ENCODE measurements at places on chromosomes 11 and 22. TPM values are rescaled to one million over a fixed set of nuclear protein-coding genes. Genes with fewer than 3 reads are reported as not detected.

The PKP3 gene
- not detected for total RNA-seq

The MS4A2 gene
- not detected for total RNA-seq

The RBX1 gene
- 28.9 TPM for total RNA-seq

The IL17REL gene
- not detected for total RNA-seq

The SLC22A25 gene
- total RNA-seq, result not detected

The OR52I2 gene
- total RNA-seq, result not detected

The FAM111B gene
- 0.11 TPM for total RNA-seq

The CCDC179 gene
- not detected for total RNA-seq

The CLCF1 gene
- 1.1 TPM for total RNA-seq

The RIC3 gene
- total RNA-seq, result 32.7 TPM

The TTLL8 gene
- total RNA-seq, result not detected

The PDE2A gene
- total RNA-seq, result 0.97 TPM

The SMTNL1 gene
- total RNA-seq, result not detected

The DDX25 gene
- total RNA-seq, result not detected

The CYP2D6 gene
- 13.3 TPM for total RNA-seq

The AGBL2 gene
- total RNA-seq, result 11.3 TPM
